ENCODE measurements at places on chromosomes 12 and 14.

DNA sequence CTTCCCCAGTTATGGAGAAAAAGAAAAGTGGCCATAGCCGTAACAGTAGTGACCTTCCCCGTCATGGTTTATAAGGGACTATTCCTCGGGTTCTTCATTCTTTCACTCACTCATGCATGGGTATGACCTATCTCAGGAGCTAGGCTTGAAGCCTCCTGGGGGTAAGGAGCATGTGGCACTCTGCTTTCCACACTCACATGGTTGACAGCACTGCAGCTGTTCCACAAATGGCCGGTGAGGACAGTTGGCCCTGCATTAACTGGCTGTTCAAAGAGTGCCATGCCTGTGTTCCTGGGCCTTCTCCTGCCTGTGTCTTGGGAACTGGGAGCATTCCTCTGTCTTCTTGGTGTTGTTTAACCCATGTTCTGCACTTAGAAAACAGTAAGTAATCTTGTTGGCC is 66.2 kb upstream of the PNMA1 start:
- H3K27ac ChIP-seq, result no peak overlapping the region
- no peaks in the 10 kb centered on the region for H3K27me3 ChIP-seq
- H3K36me3 ChIP-seq, result no peaks in the 10 kb centered on the region
- no peak overlapping the region for H3K4me3 ChIP-seq
- H3K4me1 ChIP-seq, result peaks cover 40% of the 10 kb centered on the region
- DNase-seq, result no peak

GRCh38 chr14:53610947-53611346 is 345.7 kb downstream of the BMP4 start:
- H3K4me3 ChIP-seq, result no peak overlapping the region
- no peaks in the 10 kb centered on the region for H3K27me3 ChIP-seq
- no peak overlapping the region for H3K27ac ChIP-seq
- H3K36me3 ChIP-seq, result no peaks in the 10 kb centered on the region
- DNase-seq, result no peak

GRCh38 chr14:73712071-73712506 is 2.1 kb downstream of the PNMA1 start:
- H3K27me3 ChIP-seq, result no peaks in the 10 kb centered on the region
- no peak for DNase-seq
- peaks cover 7% of the 10 kb centered on the region for H3K4me1 ChIP-seq
- peak overlapping the region; percentile 76 for H3K4me3 ChIP-seq

DNA sequence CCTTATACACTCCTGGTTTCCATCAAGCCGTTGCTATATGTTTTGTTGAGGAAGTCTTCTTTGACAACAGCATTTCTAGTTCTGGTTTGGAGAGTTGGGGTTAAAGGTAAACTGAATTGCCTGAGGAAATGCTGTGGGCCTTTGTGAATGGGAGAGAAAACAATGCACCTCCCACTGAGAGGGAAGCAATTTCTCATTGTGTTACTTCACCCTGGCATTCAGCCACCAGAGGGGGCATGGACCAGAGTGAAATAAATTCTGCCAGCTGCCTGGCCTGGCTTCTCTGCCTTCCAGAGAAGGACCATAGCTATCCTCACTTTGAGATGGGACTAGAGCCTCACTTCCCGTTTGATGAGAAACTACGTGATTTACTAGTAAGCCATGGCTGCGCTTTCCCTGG is 475.3 kb downstream of the EGLN3 start:
- no peak overlapping the region for H3K4me3 ChIP-seq
- H3K36me3 ChIP-seq, result no peaks in the 10 kb centered on the region
- H3K4me1 ChIP-seq, result no peaks in the 10 kb centered on the region
- H3K27me3 ChIP-seq, result no peaks in the 10 kb centered on the region

- H3K27ac ChIP-seq, result no peak overlapping the region
- H3K4me3 ChIP-seq, result no peak overlapping the region
- peaks cover 11% of the 10 kb centered on the region for H3K4me1 ChIP-seq
- no peak for DNase-seq
- H3K27me3 ChIP-seq, result no peaks in the 10 kb centered on the region
Measured at GRCh38 chr14:55094292-55095157, 34.5 kb upstream of the LGALS3 start.

- no peak for DNase-seq
- no peaks in the 10 kb centered on the region for H3K4me1 ChIP-seq
- H3K27me3 ChIP-seq, result no peaks in the 10 kb centered on the region
- H3K27ac ChIP-seq, result no peak overlapping the region
Measured at GRCh38 chr14:37673439-37673838, 78.0 kb downstream of the TTC6 start.

DNA sequence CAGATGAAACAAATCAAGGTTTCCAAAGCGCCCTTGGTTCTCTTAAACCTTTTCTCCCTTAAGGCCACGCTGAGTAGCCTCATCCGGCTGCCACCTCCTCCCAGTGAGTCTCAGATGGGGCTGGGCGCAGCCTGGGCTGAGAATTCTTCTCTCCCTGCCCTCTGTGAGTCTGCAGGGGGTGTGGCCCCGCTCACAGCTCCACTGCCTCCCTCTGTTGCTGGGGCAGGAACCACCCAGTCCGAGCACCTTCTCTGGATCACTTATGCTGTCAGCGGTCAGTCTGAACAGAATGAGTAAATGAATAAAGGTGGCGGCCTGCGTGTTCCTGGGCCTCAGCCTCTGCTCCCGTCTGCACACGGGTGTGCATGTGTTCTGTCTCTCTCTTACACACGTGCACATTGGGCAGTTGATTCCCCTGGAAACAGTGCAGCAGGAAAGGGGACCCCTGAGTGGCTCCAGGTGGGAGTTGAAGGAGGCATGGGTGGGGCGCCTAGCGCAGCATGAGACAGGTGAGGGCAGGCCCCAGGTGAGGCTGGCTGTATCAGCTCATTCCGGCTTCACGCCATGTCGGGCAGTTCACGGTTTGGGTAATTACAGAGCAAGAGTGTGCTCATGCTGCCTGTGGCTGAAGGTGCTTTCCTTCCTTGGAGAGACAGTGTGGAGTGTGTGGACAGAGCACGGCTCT is 4.3 kb downstream of the PAPLN start:
- no peak overlapping the region for H3K27ac ChIP-seq
- H3K4me1 ChIP-seq, result no peaks in the 10 kb centered on the region
- DNase-seq, result peak; percentile 34
- H3K36me3 ChIP-seq, result no peaks in the 10 kb centered on the region
- no peaks in the 10 kb centered on the region for H3K27me3 ChIP-seq
- H3K4me3 ChIP-seq, result no peak overlapping the region

DNA sequence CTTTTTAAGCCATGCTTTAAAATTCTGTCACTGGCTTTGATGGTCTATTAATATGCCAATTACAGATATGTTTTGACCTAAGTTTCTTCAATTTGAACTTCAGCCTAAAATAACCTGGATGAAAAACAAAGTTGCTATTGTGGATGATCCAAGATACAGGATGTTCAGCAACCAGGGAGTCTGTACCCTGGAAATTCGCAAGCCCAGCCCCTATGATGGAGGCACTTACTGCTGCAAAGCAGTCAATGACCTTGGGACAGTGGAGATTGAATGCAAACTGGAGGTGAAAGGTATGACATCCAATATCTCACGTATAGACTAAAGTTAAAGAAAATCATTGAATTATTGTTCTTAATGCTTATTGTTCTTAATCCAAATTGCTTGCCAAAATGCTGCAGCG is 17.2 kb upstream of the CHPT1 start:
- peak overlapping the region; percentile 8 for H3K27ac ChIP-seq
- H3K36me3 ChIP-seq, result no peaks in the 10 kb centered on the region
- H3K4me3 ChIP-seq, result no peak overlapping the region
- H3K27me3 ChIP-seq, result no peaks in the 10 kb centered on the region

- no peaks in the 10 kb centered on the region for H3K27me3 ChIP-seq
- no peak for DNase-seq
- H3K27ac ChIP-seq, result no peak overlapping the region
- H3K4me1 ChIP-seq, result peaks cover 7% of the 10 kb centered on the region
Measured at GRCh38 chr12:116302166-116303058, 24.9 kb upstream of the MED13L start.

DNA sequence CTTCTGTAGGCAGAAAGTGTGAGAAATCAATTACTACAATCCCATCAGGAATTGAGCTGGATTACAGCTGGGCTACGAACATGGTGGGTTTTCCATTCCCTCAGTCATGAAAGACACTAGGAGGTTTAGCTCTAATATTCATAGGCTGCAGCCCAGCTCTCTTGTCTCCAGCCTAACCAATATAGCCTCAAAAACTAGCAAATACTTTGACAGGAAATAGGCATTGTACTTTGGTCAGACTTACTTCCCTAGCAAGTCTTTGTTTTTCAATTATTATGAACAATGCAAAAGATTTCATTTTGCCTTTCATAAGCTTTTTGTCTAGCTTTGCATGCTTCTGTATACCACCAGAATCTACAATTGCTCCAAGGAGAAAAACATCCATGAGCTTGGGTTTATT is 296.2 kb downstream of the GPHN start:
- H3K27ac ChIP-seq, result no peak overlapping the region
- H3K36me3 ChIP-seq, result no peaks in the 10 kb centered on the region
- H3K4me1 ChIP-seq, result no peaks in the 10 kb centered on the region
- no peaks in the 10 kb centered on the region for H3K27me3 ChIP-seq

DNA sequence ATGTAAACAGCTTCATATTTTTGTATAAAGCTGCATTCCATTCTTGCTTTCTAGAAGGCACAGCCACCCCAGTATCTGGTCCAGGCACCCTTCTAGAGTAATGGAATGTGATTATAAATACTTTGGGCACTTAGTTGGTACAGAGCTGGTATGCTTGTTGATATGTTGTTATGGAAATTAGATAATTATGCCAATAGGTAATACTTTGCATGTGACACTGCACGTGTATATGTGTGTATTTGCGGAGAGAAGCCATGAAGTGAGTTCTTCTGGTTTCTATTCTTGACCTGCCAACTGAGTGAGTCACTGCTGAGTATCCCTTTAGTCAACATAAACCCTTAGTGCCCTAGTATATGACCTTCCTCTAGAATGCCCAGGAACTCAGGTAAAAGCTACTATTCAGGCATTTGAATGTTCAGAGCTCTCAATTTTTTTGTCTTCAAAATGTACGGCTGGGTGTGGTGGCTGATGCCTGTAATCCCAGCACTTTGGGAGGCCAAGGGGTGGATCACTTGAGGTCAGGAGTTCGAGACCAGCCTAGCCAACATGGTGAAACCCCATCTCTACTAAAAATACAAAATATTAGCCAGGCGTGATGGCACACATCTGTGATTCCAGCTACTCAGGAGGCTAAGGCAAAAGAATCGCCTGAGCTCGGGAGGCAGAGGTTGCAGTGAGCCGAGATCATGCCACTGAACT is 6.2 kb upstream of the TCP11L2 start:
- no peaks in the 10 kb centered on the region for H3K27me3 ChIP-seq
- H3K27ac ChIP-seq, result no peak overlapping the region
- DNase-seq, result no peak
- H3K36me3 ChIP-seq, result no peaks in the 10 kb centered on the region
- H3K4me3 ChIP-seq, result no peak overlapping the region

DNA sequence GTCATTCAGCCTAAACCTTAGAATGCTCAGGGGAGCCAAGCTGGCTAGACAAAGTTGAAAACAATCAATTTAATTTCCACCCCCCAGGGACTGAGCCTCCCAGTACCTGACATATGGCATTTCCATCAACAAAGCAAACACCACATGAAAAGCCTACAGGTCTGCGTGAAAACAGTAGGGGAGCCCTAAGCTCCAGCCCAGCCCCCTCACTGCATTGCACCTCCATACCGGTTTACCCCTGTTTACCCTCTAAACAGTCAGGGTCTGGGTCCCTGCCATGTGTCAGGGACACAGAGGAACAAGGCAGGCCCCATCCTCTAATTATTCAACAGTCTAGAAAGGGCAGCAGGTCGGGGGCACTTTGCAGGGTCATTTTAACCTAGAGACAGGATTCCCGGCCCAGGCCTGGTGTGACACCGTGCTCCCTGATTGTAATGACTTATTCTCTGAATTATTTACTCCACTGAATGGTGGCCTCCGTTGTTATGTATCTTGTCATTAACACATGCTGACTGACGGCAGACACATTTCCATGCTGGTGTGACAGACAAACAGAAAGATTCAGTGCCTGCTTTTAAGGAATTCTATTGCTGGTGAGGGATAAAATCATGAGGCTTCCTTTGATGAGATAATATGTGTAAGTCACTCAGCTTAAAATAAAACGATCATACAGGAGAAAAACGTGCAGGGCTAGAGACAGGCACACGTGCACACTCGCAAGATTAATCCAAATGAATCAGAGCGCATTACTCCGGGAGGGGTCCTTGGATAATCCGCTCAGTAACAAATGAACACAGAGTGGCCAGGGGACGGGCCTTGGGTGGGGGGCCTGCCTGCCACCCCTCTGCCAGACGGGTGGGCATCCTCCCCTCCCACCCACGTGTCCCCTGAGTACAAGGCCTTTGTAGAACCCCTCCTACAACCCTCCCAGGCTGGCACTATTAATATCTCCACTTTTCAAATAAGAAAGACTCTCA is 23.2 kb downstream of the CCDC88C start:
- no peak overlapping the region for H3K4me3 ChIP-seq
- no peak for DNase-seq
- peaks cover 31% of the 10 kb centered on the region for H3K4me1 ChIP-seq
- no peaks in the 10 kb centered on the region for H3K36me3 ChIP-seq

DNA sequence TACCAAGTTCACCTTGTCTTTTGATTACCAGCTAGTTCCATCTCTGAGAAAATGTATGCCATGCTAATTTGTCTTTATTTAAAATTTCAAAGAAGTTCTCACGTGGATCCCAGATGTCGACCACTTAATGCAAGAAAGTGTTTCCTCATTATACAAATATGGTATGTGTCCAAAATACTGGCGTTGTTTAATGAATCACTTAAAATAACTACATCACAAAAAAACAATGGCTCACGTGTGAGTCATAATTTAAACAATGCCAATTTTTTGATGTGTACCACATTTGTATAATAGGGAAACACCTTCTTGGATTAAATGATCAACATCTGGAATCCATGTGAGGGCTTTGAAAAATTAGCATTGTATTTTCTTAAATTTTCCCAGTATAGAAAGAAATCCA is 40.8 kb downstream of the DBX2 start:
- no peak overlapping the region for H3K4me3 ChIP-seq
- H3K36me3 ChIP-seq, result no peaks in the 10 kb centered on the region
- no peak overlapping the region for H3K27ac ChIP-seq
- no peaks in the 10 kb centered on the region for H3K4me1 ChIP-seq
- DNase-seq, result no peak
- H3K27me3 ChIP-seq, result no peaks in the 10 kb centered on the region

GRCh38 chr12:111248236-111249017 is 120.5 kb downstream of the PHETA1 start:
- no peak overlapping the region for H3K27ac ChIP-seq
- H3K4me1 ChIP-seq, result no peaks in the 10 kb centered on the region
- H3K4me3 ChIP-seq, result no peak overlapping the region
- no peak for DNase-seq
- H3K27me3 ChIP-seq, result no peaks in the 10 kb centered on the region

Data from Peyer's patch (tissue), 4 donors.